ENCODE measurements at places on chromosomes 11 and 22.

- DNase-seq, result no peak
Measured at GRCh38 chr22:31105282-31105929, 2.0 kb downstream of the SELENOM start.

GRCh38 chr22:37119872-37120271 lies 10.4 kb upstream of the TMPRSS6 start:
- no peak for DNase-seq

- DNase-seq, result no peak
Measured at GRCh38 chr11:60528934-60529333, 13.7 kb downstream of the MS4A13 start.

GRCh38 chr22:43823911-43824665 lies 12.0 kb upstream of the EFCAB6 start:
- no peak for DNase-seq

DNA sequence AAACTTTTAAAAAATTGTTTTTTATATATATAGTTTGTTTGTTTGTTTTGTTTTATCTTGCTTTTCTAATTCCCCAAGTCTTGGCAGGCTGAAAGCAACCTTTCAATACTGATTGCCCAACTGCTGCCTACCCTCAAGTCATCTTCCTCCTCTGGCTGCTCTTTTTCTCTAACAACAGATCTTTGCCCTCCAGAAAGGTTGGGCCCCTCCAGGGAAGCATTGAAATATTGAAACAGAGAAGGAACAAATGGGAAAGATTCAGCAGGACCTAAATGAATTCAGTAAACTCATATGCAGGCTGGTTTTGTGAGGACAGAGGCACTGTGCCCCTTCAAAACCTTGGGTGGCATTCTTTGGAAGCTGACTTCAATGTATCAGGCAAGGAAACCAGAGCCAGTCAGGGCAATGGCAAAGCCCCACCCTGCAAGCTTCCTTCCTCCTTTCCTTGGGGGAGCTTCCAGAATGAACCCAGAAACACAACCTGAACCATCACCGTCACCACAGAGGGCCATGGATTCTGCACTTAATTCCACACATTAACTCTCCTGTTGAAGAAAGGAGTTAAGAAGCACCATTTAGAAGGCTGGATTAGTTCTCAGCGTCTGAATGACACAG lies 815 bp upstream of the MS4A6A start:
- no peak for DNase-seq

- DNase-seq, result no peak
Measured at GRCh38 chr11:123381817-123382554, 48.1 kb upstream of the GRAMD1B start.

GRCh38 chr22:18023509-18024275 lies 669 bp downstream of the MICAL3 start:
- DNase-seq, result peak; percentile 78

DNA sequence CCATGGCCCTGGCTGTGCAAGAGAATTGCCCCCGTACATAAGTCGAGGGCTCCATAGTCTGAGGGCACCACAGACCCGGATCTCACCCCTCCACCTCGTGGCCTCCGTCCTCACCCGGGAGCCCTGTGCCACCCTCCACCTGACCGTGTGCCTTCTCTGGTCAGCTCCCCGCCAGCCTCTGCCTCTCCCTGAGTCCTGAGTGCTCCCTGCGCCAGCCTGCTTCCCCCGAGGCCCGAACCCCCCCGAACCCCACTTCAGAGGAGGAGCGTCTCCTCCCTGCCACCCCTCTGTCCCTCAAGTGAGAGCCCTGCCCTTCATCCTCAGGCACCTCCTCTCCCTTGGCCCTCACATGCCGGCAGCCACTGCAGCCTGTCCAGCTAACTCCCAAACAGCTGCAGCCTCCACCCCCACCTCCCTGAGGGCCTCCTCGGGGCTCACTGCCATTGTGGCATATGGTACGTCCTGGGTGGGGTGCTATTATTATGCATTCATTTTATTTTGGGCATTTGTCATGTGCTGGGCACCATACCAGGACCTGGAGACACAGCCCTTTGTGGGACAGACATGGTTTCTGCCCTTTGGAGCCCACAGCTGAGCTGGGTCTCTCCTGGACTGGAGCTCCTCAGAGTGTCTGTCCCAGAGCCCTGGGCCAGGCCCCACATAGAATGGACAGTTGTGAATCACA lies 67.2 kb downstream of the MYO7A start:
- DNase-seq, result no peak

DNA sequence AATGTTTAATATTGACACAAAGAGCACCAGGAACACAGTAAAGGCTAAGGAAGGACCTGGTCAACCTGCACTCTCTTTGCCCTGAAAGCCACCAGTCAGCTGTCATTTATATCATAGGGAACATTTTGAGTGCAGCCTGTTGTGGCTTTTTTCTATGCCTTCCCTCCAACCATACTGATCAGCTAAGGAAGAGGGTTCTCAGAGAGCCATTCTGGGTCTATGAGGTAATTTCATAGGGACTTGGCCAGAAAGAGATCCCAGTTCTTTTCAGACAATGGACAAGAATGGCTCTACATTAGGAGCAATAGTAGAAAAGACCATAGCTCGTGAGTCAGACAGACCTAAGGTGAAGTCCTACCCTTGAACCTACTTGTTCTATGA lies 132.8 kb downstream of the CCDC34 start:
- no peak for DNase-seq

GRCh38 chr11:132402071-132402684 lies 1031.8 kb downstream of the NTM start:
- peak; percentile 8 for DNase-seq

DNA sequence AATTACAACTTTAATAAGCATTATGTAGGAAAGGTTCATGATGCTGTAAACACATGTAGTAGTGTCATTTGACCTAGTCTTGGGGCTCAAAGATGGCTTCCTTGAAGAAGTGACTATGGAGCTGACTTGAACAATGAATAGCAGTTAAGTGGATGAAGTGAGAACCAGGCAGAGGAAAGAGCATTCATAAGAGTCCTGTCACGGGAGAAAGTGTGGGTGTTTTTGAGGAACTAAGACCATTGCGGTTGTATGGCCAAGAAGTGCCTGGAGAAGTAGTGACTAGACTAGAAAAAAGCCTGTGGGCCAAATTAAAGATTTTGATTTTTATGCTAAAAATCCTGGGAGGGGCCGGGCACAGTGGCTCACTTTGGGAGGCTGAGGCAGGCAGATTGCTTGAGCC lies 7.2 kb upstream of the IL18BP start:
- DNase-seq, result no peak

DNA sequence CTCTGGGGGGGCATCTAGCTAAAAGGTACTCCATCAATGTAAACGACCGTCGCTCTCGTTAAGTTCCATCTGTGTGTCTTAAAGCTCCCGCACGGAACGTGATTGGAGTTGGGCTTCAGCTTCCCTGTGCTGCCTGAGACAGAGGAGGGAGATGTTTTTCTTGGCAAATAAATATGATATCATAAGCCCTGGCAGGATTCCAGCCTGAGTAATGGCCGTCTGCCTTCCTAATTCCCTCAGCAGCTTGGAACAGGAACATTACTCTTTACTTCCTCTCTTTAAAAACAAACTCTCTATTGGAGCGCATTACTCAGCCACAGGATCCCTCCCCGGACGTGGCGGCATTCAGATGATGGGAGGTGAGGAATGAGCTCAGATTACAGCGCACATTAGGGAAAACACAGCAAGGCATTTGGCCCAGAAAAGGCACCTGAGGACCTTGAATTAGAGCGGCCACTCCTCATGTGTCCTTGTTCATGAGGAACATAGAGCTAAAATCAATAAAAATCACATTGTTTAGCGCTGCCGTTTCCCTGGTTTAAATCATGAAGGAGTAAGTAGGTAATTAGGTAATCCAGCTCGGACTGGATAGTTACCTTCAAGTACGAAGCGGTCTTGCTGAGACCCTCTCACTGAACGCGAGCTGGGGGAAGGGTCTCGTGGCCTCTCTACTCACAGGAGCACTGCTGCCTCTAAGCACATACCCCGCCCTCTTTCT lies 230.4 kb downstream of the ST3GAL4 start:
- peak; percentile 82 for DNase-seq

- no peak for DNase-seq
Measured at GRCh38 chr11:113043698-113044097, 82.5 kb downstream of the NCAM1 start.

DNA sequence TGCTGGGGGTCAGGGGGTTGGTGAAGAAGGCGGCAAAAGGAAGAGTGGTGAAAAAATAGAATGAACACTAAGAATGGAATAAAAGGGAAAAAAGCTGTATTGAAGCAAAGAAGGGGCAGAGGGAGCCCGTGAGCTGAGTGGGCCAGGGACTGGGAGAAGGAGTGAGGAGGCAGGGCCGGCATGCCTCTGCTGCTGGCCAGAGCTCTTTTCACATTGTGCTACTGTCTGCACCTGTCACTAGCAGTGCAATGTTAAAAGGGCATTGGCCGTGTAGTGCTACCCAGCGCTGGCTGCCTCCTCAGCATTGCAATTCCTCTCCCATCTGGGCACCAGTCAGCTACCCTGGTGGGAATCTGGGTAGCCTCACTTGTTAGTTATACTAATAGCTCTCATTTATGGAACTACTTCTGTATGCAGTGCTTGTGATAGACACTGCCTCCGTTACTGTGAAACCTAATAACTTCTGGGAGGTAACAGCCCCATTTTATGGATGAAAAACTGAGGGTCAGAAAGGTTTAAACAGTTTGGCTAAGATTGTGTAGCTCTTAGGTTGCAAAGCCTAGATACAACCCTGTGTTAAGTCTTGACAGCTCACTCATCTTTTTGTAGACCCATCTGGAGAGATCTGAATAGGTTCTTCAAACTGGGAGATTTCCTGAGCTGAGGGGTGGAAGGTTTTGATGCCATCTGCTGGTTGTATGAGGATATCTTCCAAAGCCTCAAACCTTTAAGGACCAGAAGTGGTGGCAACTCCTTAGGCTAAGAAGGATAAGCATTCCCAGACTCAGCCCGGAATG lies 8.5 kb downstream of the YPEL4 start:
- DNase-seq, result peak; percentile 61

DNA sequence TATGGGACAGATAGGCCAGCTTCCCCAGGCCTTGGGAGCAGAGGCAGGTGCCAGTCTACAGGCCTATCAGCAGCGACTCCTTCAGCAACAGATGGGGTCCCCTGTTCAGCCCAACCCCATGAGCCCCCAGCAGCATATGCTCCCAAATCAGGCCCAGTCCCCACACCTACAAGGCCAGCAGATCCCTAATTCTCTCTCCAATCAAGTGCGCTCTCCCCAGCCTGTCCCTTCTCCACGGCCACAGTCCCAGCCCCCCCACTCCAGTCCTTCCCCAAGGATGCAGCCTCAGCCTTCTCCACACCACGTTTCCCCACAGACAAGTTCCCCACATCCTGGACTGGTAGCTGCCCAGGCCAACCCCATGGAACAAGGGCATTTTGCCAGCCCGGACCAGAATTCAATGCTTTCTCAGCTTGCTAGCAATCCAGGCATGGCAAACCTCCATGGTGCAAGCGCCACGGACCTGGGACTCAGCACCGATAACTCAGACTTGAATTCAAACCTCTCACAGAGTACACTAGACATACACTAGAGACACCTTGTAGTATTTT lies 26.6 kb upstream of the L3MBTL2 start:
- DNase-seq, result no peak

DNA sequence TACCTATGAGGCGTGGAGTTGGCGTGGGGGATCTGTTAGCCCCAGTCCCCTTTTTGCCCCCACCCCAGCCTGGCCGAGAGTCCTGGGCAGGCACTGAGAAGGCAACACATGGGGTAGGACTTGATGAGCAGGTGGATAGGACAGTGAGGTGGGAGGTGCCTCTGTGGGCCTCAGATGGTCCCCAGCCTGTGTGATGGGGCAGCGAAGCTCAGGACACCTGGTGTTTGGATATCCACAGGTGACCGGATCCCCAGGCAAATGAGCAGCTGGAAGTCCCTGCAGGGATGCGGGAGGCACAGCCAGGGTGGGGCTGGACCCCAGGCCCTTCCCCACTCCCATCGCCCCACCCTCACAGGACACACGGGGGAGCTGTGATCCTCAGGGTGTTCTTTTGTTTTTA lies 9.7 kb downstream of the FBLN1 start:
- no peak for DNase-seq

DNA sequence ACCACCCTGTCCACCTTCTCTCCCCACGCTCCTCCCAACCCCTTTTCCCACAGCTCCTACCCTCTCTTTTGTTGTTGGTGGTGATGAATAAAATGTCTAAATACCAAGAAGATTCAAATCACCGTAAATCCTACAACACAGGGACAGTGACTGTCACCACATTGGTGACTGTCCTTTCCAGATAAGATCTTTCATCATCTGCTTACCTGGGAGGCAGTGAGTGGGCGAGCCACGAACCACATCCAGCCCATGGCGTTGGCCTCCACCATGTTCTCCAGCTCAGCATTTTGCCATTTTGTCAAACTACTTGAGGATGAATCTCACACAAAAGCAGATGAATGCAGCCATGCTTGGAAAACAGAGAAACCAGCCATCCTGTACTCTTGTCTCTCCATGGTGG lies 6.7 kb upstream of the CYTH4 start:
- no peak for DNase-seq

GRCh38 chr22:39431821-39432251 lies 25.0 kb upstream of the MGAT3 start:
- DNase-seq, result no peak

DNA sequence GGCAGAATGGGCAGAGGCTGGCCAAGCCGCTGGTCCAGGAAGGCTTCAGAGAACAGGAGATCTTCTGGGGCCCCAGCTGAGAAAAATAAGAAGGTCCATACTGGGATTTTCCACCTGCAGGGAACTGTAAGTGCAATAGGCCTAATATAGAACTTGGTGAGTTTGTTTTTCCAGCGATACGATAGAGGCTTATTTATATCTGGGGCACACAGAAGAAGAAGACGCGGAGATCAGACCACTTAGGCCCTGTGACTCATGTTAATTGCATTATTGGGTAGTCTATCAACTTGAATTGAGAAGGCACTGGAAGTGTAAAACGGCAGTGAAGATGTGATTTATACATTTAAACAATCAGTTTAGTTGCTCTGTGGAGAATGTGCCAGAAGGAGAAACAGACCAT lies 7.7 kb upstream of the SRSF8 start:
- DNase-seq, result no peak

DNA sequence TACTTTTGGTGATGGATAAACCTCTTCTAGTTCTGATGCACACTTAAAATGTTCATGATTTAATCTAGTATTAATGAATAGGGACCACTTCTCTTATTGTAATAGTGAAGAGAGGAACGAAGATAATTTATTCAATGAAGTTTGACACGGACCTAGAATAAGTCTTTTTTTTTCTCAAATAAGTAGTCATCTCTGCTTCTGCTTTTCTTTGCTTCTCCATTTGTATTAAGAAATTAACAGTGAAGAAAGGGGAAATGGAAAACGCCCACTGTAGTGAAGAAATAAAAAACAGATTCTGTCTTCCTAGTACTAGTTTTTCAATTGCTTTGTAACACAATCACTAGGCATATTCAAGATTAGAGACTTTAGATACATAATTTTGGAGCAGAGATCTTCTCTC lies 73.0 kb downstream of the CD44 start:
- DNase-seq, result no peak

GRCh38 chr11:131468565-131468964 lies 98.2 kb downstream of the NTM start:
- no peak for DNase-seq

DNA sequence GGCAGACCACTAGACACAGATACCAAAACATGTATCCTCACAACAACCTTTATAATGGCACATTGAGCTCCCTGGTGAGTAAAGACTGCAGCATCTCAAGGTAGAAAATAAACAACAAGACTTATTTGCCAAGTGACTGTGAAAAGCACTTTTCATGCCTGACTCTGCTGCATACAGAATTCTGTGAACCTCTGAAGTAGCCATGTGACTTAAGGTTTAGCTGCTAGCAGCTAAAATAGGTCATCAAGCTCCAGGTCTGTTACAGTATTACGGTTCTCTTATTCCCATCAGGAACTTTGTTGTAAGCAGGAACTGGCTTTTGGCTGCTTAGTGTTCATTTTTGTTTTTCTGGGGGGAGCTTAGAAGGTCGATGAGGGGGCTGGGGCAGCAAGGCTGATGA lies 139.4 kb downstream of the PAX6 start:
- DNase-seq, result no peak
